ENCODE measurements at places on chromosomes 4 and X.

GRCh38 chr4:46385946-46386345, 4.0 kb downstream of the GABRA2 start:
- no peak for DNase-seq

DNA sequence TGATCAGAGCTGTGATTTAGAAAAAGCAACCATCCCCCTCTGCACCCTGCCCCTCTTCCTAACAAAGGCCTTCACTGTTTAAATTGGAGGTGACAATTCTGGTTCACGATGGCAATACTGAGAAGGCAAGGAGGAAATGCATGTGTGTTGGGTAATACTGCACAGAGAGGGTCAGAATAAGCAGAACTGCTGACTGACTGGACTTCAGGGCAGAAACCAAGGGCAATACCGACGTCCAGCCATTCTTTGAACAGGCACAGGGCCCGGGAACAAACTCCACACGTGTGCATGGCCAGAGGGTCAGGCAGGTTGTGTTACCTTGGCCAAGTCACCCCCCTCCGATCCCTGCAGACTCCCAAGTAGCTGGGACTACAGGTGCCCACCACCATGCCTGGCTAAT, 6.0 kb downstream of the ACSL1 start:
- DNase-seq, result no peak

GRCh38 chr4:18930487-18930886, 908.9 kb upstream of the LCORL start:
- DNase-seq, result no peak

GRCh38 chr4:152156442-152156841, 379.4 kb downstream of the FBXW7 start:
- no peak for DNase-seq

DNA sequence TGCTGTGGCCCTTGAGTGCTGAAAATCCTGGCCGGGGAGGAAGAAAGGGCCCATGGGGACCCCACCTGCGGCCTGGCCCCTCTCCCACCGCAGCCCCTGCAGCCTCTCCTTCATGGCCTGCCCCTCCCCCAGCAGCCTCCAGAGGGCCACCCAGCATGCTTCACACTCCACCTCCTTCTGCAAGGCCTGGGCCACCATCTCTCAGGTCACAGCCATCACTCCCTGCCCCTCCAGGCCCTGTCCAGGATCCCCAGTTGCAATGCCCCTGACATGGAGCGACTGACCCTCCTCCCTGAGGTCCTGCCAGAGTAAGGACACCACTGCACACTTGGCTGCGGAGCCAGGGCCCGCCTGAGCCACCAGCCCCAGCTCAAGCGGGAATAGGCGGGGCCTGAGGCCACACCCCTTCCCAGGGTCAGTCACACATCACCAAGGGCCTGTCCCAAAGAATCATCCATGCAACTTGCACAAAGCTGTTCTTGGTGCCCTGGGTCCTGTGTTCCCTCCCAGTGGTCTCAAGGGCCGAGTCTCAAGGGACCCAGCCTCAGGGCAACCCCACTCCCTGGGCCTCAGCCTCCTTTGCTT, 32.9 kb downstream of the CCNQ start:
- no peak for DNase-seq

GRCh38 chr4:158850800-158851644, 82.2 kb downstream of the FNIP2 start:
- DNase-seq, result no peak
